Effector memory CD8-positive, alpha-beta T cell (primary cell): ENCODE measurements at places on chromosomes 1 and 21.
A peak's percentile ranks its signal among the peaks of the same experiment; 100 is the strongest.

DNA sequence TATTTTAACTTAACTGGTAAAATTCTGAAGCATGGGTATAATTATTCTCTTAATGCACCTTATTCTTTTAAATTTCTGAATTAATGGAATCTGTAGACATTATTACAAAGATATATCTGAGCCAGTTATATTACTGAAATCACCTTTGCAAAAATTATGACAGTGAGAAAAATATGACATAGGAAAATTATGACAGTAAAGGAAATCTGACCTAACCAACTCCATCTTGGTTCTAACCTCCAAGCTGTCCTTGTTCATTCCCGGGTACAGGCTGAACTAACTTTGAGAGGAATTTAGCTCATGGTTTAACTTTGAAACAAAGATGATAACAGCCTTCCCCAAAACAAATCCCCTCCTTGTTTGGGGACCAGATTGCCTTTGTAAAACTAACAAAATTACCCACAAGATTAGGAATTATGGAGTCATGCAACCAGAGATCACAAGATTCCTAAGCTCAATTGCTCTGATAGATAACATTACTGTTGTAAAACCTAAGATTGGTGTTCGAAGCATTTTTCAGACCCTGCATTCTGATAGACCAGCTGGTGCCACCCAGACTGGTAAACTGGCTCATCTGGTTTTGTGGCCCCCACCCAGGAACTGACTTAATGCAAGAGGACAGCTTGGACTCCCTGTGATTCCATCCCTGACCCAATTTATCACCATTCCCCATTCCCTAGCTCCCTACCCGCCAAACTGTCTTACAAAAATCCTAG is 9.4 kb upstream of the CD55 start:
- H3K4me1 ChIP-seq = peaks cover 4% of the 10 kb centered on the region
- no peaks in the 10 kb centered on the region for H3K36me3 ChIP-seq
- H3K4me3 ChIP-seq = no peak overlapping the region
- DNase-seq = no peak
- no peak overlapping the region for H3K27ac ChIP-seq

DNA sequence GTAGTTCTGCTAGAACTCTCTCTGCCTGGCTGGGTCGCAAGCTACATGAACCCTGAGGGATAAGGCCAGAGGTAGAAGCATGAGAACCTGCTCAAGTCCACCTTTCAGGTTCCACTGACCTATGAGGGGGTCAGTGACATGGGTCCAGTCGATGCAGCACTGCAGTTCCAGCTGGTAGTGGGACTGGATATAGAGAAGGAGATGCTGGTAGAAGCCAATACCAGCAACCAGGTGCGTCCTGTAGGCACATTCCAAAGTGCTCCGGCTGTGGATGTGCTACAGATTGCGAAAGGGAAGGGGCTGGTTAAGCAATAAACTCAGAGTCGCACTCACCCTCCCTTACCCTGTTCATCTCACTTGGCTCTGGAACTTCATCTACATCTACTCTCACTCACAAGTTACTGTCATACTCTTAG is 5.7 kb downstream of the SMG5 start:
- DNase-seq = no peak
- H3K27me3 ChIP-seq = no peaks in the 10 kb centered on the region
- no peak overlapping the region for H3K27ac ChIP-seq
- peaks cover 69% of the 10 kb centered on the region for H3K36me3 ChIP-seq
- H3K4me1 ChIP-seq = peaks cover 15% of the 10 kb centered on the region
- H3K4me3 ChIP-seq = no peak overlapping the region

- no peak overlapping the region for H3K27ac ChIP-seq
- H3K36me3 ChIP-seq = no peaks in the 10 kb centered on the region
- DNase-seq = no peak
- no peak overlapping the region for H3K4me3 ChIP-seq
- peaks cover 47% of the 10 kb centered on the region for H3K27me3 ChIP-seq
Observed at GRCh38 chr1:230326971-230327891, 98.9 kb downstream of the PGBD5 start.

- H3K4me3 ChIP-seq = no peak overlapping the region
- no peaks in the 10 kb centered on the region for H3K36me3 ChIP-seq
- peaks cover 68% of the 10 kb centered on the region for H3K27me3 ChIP-seq
Observed at GRCh38 chr1:62918700-62919099, 134.8 kb downstream of the ATG4C start.

DNA sequence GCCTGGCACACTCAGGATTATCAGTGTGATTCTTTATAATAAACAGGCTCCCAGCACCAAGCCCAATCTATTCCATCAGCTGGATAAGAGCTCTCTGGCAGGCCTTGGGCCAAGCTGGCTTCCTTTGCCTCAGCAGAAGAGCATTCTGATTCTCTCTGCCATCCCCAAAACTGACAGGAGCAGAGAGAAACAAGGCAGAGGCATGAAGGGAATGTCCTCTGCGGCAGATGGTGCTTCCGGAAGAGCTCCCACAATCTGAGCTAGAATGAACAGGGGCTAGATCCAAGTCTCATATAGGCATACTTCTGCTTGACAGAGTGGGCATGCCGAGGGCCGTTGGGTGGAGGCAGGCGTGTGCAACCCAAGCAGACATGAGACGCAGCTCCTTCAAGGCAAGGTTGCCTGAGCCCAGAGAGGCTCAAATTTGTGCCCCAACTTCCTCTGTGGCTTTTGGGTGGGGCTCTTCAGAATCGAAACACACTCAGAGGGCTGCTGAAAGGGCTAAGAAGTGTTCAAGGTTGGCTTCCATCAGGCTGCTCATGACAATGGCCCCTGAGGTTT is 4.0 kb downstream of the CAPN2 start:
- H3K4me3 ChIP-seq = peak overlapping the region; percentile 89
- peaks cover 52% of the 10 kb centered on the region for H3K36me3 ChIP-seq
- peak; percentile 54 for DNase-seq

DNA sequence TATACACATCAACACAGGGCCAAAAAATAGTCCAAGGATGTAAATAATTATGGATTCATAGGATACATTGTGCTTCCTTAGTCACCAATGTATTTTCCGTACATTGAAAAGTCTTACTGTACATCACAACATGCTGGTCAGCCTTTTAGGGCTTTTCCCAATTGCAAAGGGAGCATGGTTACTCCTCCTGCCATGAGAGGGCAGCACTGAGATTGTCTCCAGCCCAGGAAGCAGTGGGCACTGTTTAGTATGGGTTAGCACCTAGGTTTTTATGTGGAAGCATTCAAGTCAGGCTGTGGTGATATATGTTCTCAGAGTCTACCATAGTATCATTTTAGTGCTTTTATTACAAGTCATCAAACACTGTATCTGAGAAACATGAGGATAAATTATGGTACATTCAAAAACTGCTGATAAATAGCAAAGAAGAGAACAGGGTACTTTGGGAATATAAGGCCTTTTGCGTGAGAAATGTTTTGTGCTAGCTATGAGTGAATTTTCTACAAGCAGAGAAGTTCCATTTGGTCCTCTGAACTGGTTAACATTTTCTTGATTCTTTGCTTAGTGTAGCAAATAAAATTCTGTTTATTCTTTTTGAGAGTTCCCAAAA is 34.0 kb downstream of the ST6GALNAC5 start:
- peaks cover 18% of the 10 kb centered on the region for H3K27me3 ChIP-seq
- peak; percentile 1 for DNase-seq
- H3K27ac ChIP-seq = no peak overlapping the region
- H3K4me3 ChIP-seq = no peak overlapping the region
- no peaks in the 10 kb centered on the region for H3K36me3 ChIP-seq

- no peak for DNase-seq
- H3K36me3 ChIP-seq = peaks cover 7% of the 10 kb centered on the region
- peaks cover 7% of the 10 kb centered on the region for H3K4me1 ChIP-seq
- H3K27me3 ChIP-seq = peaks cover 23% of the 10 kb centered on the region
- peak overlapping the region; percentile 60 for H3K4me3 ChIP-seq
Observed at GRCh38 chr1:41360074-41360785, 1.0 kb upstream of the FOXO6 start.

- no peak overlapping the region for H3K4me3 ChIP-seq
- no peak overlapping the region for H3K27ac ChIP-seq
- no peak for DNase-seq
- H3K36me3 ChIP-seq = no peaks in the 10 kb centered on the region
Observed at GRCh38 chr1:232695621-232696385, 65.9 kb upstream of the SIPA1L2 start.

DNA sequence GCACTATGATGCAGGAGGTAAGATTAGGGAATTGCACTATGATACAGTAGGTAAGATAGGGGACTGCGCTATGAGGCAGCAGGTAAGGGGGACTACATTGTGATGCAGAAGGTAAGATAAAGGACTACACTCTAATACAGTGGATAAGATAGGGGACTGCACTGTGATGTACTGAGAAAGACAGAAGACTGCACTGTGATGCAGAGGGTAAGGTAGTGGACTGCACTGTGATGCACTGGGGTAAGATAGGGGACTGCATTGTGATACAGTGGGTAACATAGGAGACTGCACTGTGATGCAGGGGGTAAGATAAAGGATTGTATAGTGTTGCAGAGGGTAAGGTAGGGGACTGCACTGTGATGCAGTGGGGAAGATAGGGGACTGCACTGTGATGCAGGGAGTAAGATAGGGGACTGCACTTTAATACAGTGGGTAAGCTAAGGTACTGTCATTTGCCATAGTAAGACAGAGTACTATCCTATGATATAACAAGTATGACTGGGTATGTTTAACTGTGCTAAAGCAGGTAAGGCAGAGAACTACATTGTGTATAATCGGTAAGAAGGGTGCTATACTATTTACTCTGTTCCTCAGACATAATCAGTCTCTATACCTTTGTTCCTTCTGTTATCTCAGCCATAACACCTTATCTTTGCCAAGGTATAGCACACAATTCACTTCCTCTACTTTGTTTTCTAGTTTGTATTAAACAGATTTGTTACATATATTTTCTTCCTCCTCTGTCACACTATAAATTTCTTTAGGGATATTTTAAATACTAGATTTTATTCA is 208.5 kb downstream of the BARHL2 start:
- no peaks in the 10 kb centered on the region for H3K36me3 ChIP-seq
- no peak for DNase-seq
- H3K27ac ChIP-seq = no peak overlapping the region
- H3K27me3 ChIP-seq = peaks cover 2% of the 10 kb centered on the region
- H3K4me1 ChIP-seq = no peaks in the 10 kb centered on the region

DNA sequence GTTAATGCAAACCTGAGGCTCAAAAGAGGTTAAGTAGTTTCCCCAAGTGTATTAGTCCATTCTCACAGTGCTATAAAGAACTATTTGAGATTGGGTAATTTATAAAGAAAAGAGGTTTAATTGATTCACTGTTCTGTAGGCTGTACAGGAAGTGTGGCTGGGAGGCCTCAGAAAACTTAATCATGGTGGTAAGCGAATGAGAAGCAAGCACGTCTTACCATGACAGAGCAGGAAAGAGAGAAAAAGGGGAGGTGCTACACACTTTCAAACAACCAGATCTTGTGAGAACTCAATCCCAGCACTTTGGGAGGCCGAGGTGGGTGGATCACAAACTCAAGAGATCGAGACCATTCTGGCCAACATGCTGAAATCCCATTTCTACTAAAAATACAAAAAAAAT is 38.5 kb upstream of the RXRG start:
- peaks cover 50% of the 10 kb centered on the region for H3K27me3 ChIP-seq
- no peak overlapping the region for H3K4me3 ChIP-seq

DNA sequence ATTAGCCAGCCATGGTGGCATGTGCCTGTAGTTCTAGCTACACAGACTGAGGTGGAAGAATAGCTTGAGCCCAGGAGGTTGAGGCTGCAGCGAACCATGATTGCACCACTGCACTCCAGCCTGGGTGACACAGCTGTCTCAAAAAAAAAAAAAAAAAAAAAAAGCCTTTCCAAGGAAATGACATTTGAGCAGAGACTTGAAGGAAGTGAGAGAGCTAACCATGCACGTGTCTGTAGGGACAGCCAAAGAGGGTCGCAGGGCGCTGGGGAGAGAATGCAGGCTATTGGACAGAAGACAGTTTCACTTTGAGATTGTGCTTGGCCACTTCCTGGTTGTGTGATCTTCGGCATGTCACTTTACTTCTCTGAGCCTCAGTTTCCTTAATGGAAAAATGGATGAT is 6.8 kb downstream of the HCRTR1 start:
- H3K36me3 ChIP-seq = peaks cover 26% of the 10 kb centered on the region
- no peak for DNase-seq
- peaks cover 5% of the 10 kb centered on the region for H3K4me1 ChIP-seq
- no peak overlapping the region for H3K4me3 ChIP-seq

DNA sequence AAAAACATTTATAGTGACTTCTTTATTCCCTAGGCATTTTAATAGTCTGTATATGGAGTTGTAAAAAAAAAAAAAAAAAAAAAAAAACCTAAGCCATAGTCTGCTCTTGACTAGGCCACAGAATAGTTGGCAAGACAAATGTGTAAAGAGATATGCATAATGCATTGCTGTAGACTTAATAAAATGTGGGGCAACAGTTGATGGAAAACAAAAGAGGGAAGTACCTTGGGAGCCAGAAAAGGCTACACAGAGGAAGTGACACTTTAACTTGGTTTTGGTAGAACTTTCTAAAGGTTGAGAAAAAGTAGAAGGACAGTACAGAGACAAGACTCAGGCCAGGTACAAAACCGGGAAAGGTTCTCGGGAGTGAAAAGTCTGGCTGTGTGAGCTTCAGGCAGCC is 802.9 kb upstream of the ADAMTS5 start:
- DNase-seq = no peak
- no peaks in the 10 kb centered on the region for H3K27me3 ChIP-seq
- no peak overlapping the region for H3K27ac ChIP-seq
- H3K4me3 ChIP-seq = no peak overlapping the region
- no peaks in the 10 kb centered on the region for H3K36me3 ChIP-seq
- no peaks in the 10 kb centered on the region for H3K4me1 ChIP-seq

- no peaks in the 10 kb centered on the region for H3K36me3 ChIP-seq
- H3K27me3 ChIP-seq = no peaks in the 10 kb centered on the region
- no peak overlapping the region for H3K4me3 ChIP-seq
- DNase-seq = no peak
- H3K27ac ChIP-seq = no peak overlapping the region
- H3K4me1 ChIP-seq = no peaks in the 10 kb centered on the region
Observed at GRCh38 chr21:40622531-40622930, 224.4 kb downstream of the DSCAM start.

DNA sequence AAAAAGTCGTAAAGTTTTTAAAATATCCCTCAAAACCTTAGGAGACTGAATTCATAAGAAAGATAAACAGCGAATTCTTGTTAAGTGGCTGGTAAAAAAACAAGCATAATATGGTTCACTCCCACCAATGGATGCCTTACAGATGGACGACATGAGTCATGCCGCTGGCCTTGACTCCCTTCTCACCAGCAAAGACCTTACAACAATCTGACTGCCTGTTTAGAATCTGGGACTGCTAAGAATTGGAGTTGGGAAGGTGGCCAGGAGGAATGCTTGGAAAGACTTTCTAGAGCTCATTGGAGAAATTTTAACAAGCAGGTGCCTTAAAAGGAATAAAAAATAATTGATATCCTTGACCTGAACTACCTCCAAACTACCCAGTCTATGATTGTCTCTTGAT is 206.9 kb upstream of the FMN2 start:
- no peak for DNase-seq
- no peaks in the 10 kb centered on the region for H3K27me3 ChIP-seq
- no peak overlapping the region for H3K4me3 ChIP-seq
- H3K4me1 ChIP-seq = no peaks in the 10 kb centered on the region
- no peaks in the 10 kb centered on the region for H3K36me3 ChIP-seq
